Stimulated activated CD8-positive, alpha-beta memory T cell treated with anti-CD3 and anti-CD28 coated beads, Interleukin-4, amount 100 ng/mL, for 24 hours (primary cell): ENCODE measurements at places on chromosomes 11 and 22.
A peak's percentile ranks its signal among the peaks of the same experiment; 100 is the strongest.

GRCh38 chr11:14588681-14589080 is 54.9 kb upstream of the PDE3B start:
- DNase-seq, result no peak

DNA sequence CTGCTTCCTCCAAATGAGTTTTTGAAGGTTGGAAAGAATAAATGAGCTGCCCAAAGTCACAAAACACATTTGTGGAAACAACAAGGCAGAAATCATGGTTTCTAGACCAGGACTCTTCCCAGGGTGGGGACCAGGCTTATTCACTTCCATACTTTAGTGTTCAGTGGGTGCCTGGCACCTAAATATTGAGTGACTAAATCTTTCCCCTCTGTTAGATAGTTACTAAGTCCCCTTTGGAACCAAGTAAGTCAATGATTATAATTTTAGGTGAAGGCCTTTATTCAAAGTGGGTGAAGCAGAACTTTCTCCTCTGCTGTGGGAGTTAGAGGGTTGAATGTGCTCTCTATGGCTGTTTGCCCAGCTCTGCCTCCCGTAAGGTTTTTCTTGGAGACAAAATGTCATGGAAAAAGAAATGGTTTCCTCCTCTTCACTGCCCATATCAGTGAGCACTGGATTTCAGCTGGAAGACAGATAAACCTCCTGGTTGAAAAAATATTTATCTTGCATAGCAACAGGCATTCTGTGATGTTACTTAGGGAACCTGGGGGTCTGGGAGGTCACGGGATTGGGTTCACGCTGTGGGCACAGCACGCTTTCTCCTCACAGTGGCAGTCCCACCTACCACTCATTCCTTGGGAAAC is 117.8 kb downstream of the CCDC81 start:
- DNase-seq, result no peak

GRCh38 chr11:79054636-79055035 is 386.2 kb downstream of the TENM4 start:
- DNase-seq, result no peak

GRCh38 chr11:111045874-111046273 is 199.7 kb upstream of the POU2AF2 start:
- no peak for DNase-seq

DNA sequence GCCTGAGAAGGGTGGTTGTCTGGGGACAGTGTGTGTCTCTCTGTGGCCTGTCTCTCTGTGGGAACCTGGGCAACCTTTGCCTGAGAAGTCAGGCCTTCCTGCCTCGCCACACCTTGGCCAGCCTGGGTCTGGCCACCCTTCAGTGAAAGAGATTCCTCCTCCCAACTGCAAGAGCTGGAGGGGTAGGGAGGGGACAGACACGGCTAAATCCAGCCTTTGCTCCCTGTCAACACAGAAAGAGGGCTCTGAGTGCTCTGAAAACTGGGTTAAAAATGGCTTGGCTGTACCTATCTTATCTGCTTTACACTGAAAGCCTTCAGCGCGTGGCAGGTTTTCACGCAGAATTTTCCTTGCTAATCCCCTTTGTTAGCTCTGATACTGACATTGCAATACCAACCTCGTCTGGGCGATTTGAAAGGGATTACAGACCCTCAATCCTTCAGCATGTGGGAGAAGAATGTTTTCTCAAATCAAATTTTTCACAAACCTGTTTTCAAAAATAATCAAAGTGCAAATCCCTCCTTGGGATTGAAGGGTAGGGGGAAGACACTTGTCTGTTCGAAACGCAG is 163.7 kb downstream of the DSCAML1 start:
- DNase-seq, result no peak

DNA sequence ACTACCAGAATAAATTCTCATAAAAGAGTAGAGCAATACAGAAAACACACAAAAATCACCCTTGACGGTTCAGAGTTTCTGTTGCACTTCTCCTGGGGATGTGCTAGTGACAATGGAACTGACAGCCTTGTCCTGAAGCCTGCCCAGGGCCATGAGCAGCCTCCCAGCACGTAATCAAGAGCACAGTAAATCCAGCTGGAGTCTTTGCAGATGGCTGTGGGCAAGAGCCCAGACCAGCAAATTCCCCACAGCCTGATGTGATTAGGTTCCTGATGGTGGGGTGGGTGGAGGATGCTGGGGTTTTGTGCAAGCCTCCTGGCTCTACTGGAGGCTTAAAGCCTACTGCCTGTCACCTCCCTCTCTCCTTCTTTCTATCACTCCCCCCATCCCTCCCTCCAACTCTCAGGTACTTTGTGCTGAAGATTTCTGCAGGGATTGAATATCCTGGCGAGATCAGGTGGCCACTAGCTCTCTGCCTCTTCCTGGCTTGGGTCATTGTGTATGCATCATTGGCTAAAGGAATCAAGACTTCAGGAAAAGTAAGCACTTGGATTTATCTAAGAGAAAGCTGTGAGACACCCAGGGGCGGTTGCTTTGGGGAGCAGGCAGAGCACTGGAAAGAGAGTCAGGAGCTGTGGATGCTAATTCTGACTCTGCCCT is 18.1 kb downstream of the SLC6A5 start:
- DNase-seq, result no peak

DNA sequence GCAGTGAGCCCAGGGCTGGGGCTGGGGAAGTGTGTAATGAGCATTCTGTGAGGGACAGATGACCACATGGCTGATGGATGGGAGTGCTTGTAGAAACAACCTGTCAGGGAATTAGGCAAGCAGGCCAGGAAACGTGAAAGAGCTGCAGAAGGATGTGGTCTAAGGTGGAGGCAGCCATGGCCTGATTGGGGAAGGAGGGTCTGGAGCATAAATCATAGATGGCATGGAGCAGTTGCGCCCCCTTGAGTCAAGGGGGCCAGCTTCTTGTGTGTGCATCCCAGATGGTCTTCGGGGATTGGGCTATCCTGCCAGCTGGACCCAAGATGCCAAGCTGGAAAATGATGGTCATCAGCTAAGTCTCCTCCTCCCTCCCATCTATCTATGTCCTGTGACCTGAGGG is 119.4 kb upstream of the CLPB start:
- no peak for DNase-seq

DNA sequence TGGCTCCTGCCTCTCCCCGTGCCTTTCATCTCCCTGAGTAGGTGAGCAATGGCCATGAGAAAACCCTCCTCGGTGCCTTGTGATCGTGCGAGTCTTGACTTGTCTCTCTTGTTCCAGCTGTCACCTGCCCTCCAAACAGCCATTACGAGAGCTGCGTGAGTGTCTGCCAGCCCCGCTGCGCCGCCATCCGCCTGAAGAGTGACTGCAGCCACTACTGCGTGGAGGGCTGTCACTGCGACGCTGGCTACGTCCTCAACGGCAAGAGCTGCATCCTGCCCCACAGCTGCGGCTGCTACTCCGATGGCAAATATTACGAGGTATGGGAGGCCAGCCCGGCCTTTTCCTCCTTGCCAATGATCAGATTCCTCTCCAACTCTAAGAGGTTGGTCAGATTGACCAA is 51.7 kb downstream of the TECTA start:
- no peak for DNase-seq

DNA sequence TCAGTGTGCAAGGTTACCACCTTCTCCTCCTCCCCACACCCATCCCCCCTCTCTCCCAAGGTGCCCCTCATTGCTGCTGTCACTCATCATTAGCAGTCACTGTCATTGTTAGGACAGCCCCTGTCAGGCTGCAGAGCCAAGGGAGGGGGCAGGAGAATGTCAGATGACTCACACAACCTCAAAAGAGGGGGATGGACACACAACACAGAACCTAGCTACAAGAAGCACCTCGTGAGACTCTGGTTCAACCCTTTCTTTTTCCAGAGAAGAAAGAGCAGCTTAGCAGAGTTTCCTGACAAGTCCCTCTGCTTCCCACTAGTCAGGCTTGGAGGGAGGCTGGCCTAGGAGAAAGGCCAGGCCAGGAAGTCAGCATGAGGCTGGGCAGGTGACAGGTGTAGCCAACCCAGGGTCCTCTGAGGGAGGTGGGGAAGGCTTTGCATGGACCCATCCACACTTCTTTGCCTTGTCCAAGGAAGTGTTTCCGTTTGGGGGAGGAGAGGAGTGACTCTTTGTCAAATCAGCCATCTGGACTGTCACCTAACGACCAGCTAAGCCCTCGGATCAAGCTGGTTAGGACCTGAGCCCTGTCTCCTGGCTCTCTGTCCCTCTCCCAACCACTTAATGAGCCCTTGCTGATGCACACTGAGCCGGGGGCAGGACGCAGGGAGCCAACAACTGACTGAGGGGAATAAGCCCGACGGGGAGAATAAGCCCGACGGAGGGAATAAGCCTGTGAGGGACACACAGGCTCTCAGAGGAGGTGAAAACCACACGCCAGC is 18.3 kb downstream of the ADORA2A start:
- no peak for DNase-seq

GRCh38 chr11:110737593-110737992 is 25.4 kb upstream of the ARHGAP20 start:
- DNase-seq, result no peak

DNA sequence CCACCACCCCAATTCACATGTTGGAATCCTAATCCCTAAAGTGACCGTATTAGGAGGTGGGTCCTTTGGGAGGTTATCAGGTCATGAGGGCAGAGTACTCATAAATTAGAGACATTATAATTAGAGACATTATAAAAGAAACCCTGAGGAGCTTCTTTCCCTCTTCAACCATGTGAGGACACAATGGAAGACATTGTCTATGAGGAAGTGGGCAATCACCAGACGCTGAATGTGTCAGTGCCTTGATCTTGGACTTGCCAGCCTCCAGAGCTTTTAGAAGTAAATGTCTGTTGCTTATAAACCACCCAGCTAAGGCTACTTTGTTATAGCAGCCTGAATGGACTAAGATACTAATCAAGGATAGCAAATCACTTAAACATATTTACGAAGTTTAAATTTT is 14.8 kb downstream of the GAB2 start:
- DNase-seq, result no peak

- no peak for DNase-seq
These were observed 28.3 kb upstream of the TP53I11 start for GRCh38 chr11:44978961-44979331.

GRCh38 chr22:28019881-28020861 is 101.1 kb upstream of the PITPNB start:
- DNase-seq, result peak; percentile 55

GRCh38 chr11:114115451-114115928 is 56.0 kb downstream of the ZBTB16 start:
- no peak for DNase-seq

- no peak for DNase-seq
These were observed 786.8 kb downstream of the BRD1 start for GRCh38 chr22:49040754-49041467.

GRCh38 chr11:9461760-9462134 is 935 bp downstream of the ZNF143 start:
- DNase-seq, result no peak

DNA sequence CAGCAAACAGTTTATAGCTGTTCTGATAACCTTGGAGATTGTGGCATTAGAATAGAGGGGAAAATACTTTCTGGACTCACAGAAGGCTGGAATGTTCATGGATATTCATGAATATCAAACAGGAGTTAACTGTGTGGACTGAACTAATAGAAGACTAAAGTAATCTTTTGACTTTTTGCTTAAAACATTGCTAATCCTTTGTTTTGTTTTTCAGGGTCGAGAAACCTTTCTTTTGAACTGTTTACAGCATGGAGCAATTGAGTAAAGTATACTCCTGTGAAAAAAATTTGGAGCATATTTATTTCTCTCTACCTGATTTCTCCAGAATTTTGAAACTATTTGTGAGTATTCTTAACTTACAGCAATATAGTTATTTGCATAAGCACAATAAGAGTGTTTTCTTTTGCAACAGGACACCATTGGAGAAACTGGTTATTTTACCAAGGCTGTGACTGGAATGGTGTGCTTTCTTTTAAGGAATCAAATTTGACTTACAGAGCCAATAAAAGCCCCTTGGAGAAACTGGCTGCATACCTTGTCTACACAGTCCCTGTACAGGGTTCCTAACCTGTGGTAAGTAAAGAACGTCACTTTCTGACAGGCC is 821.6 kb downstream of the TBC1D22A start:
- DNase-seq, result no peak

DNA sequence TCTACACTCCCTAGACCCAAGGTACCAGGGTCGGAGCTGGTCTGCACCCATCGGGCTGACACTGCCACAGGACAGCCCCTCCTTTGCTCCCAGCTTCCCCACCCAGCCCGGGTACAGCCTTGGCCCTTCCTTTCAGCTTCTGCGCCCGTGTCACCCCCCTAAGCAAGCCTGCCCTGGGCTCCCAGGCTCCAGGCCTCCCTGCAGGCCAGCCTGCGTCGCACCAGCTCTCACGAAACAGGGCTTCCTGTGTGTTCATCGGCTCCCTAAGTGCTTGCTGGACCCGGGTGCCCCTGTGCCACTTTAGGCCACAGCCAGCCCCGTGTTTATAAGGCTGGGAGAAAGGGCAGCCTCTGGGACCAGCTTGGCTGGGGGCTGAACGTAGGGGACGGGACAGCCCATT is 21.1 kb downstream of the FLRT1 start:
- no peak for DNase-seq

DNA sequence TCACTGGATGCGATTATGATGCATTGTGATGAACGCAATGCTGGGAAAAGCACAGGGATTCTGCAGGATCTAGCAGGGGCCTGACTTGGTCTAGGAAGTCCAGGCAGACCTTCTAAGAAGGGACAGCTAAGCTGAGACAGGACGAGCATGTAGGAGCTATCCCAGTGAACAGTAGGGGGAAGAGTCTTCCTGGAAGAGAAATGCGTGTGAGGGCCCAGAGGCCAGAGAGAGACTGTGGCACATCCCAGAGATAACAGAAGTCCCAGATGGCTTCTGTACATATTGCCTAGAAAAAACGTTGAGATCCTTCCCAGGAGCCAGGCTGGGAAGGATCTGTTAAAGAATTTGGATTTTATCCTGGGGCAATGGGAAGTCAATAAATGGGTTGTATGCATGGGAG is 24.6 kb downstream of the RCN1 start:
- no peak for DNase-seq

DNA sequence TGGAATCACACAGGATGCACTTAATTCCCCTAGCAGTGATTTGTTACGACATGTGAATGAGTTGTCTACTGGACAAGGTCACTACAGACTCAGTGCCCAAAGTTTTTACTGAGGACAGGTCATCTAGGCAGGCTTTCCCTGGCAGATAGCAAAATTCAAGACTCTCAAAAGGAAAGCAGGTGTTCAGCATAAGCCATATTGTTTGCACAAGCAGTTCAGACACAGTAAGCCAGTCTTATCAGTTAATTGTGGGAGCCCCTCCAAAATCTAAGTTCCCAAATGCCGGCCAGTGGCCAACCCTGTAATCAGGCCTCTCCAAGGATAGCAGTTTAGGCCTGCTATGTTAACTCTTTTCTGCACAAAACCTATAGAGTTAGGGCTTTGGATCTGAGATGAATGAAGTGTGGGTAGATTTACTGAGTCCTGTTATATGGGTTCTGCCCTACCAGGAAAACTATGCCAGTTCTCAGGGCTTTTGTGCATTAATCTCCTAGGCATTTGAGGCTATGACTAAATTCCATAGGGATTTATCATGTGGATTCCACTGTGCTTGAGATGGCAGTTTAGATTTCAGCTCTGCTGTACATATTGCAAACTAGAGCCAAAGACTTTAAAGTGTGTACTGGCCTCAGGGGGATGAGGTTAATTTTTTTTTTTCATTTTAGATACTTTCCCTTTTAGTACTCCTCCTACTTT is 4.8 kb upstream of the ARHGEF12 start:
- DNase-seq, result no peak

GRCh38 chr22:45475851-45476514 is 26.7 kb upstream of the FBLN1 start:
- no peak for DNase-seq
